Activated B cell treated with CpG ODN at 0.5 μM for 24 hours (primary cell): ENCODE measurements at places on chromosomes 5 and 9. TPM values are rescaled to one million over a fixed set of nuclear protein-coding genes. Genes with fewer than 3 reads are reported as not detected.

Gene ADAMTS12
- not detected in 2 replicates for total RNA-seq

DNA sequence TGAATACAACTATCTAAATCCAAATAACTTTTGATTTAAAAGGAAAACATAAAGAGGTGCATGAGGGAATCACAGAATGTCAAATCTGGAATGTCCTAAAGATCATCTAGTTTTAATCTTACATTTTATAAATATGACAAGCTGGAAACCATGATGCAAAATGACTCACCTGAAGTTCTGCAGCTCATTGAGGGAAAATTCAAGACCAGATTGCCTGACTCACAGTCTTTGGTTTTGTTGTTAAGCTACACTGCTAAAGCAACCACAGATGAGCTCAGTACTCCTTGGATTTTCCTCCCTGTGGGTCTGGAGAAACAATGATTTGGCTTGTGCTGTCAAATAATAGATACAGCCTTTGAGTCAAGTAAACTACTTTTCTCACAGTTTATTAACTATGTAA lies 19.1 kb upstream of the EDIL3 start:
- H3K4me3 ChIP-seq, result no peak overlapping the region
- no peak overlapping the region for H3K27ac ChIP-seq
- no peaks in the 10 kb centered on the region for H3K4me1 ChIP-seq
- no peaks in the 10 kb centered on the region for H3K36me3 ChIP-seq

DNA sequence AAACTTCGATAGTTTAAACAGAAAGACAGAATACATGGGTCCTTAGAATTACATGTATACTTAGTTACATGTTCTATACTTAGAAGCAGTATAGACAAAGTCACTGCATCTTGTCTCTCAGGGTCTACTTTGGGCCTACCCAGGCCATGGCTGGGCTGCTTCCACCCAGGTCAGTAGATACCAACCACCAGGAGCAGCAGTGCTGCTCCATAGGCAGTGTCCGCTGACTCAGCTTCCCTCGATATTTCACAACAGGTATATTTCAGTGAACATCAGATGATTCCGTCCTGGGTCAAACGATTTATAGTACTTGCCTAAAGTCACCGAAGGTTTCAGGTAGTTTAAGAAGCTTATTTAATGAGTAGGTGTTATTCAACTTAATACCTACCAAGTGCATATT lies 18.0 kb downstream of the IARS1 start:
- no peak overlapping the region for H3K4me3 ChIP-seq
- H3K27me3 ChIP-seq, result no peaks in the 10 kb centered on the region
- peaks cover 93% of the 10 kb centered on the region for H3K36me3 ChIP-seq
- no peak overlapping the region for H3K27ac ChIP-seq
- no peak for DNase-seq
- no peaks in the 10 kb centered on the region for H3K4me1 ChIP-seq

Gene TCF7
- 13.2 and 15.8 TPM in 2 replicates for total RNA-seq

Gene SH3TC2
- not detected in 2 replicates for total RNA-seq

Gene IL5
- not detected in 2 replicates for total RNA-seq

DNA sequence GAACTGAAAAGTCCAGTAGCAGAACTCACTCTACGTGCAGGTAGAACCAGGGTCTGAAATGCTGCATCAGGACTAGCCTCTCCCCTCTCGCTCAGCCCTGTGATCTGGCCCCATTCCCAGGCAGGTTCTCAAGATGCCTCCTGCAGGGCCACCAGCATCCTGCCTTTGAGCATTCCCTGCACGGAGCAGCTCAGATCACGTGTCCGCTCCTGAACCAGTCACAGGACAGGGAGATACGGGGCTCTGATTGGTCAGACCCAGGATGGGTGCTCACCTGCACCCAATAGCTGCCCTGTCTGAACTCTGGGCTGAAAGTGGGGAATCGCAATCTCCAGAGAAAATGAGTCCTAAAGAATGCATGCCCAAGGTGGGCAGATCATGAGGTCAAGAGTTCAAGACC lies 50.8 kb downstream of the NEURL1B start:
- no peak overlapping the region for H3K27ac ChIP-seq
- DNase-seq, result no peak
- peaks cover 13% of the 10 kb centered on the region for H3K4me1 ChIP-seq
- H3K36me3 ChIP-seq, result no peaks in the 10 kb centered on the region
- H3K4me3 ChIP-seq, result no peak overlapping the region
- no peaks in the 10 kb centered on the region for H3K27me3 ChIP-seq

Gene TMEM215
- total RNA-seq, result not detected in 2 replicates

DNA sequence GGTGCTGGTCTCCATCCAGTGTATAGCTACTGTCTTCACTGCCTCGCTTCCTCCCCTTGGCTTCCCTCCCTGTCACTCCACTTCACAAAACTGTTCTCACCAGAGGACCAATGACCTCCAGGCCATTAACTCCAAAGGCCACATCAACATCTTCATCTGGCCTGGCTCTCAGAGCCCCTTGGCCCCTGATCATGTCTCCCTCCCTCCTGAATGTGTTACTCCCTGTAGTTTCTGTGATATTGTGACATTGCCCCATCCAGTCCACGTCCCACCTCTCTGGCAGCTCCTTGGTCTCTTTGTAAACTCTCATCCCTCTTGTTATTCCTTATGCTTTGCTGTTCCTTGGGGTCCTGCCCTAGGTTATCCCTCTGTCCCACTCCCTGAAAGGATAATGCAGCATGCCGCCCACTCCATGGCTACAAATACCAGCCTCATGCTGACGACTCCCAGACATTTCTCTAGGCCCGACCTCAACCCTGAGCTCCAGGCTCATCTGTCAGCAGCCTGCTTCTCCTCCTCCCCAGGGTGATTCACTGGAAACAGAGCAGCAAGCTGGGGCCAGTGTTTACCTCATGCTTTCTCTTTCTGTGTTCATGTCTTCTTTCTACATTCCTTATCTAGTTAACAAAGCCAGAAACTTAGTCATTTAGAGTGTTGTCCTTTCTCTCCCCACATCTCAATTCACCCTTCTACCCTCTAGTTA lies 312.2 kb downstream of the SPOCK1 start:
- no peak overlapping the region for H3K27ac ChIP-seq
- no peaks in the 10 kb centered on the region for H3K36me3 ChIP-seq
- no peaks in the 10 kb centered on the region for H3K27me3 ChIP-seq
- H3K4me3 ChIP-seq, result no peak overlapping the region
